ENCODE measurements at places on chromosomes 11 and 22.

DNA sequence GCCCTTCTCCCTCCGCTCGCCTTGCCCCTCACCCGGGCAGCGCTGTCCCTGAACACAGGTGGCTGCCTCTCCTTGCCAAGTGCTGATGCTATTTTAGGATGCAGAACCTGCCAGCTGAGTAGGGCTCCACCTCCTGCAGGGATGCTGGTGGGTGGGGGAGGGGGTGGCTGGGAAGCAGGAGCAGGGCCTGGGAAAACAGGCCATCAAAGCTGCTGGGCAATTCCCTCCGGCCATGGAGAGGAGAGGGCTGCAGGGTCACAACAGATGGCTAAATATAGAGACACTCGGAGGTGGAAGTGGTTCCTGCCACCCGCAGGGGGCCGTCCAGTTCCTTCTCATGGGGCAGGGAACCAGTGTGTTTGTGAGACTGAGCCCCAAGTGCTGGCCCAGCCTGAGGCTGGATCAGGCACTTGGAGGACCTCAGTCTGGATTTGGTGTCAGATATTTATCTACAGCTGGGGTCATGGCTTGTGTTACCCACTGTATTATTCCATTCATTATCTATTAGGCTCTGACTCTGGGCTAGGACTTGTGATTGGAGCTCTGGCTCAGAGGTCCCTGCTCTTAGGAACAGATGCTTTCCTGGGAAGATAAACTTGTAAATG is 59.6 kb downstream of the LRRC32 start:
- H3K27me3 ChIP-seq, result no peaks in the 10 kb centered on the region
- no peak overlapping the region for H3K4me3 ChIP-seq
- H3K36me3 ChIP-seq, result no peaks in the 10 kb centered on the region
- DNase-seq, result peak; percentile 64

DNA sequence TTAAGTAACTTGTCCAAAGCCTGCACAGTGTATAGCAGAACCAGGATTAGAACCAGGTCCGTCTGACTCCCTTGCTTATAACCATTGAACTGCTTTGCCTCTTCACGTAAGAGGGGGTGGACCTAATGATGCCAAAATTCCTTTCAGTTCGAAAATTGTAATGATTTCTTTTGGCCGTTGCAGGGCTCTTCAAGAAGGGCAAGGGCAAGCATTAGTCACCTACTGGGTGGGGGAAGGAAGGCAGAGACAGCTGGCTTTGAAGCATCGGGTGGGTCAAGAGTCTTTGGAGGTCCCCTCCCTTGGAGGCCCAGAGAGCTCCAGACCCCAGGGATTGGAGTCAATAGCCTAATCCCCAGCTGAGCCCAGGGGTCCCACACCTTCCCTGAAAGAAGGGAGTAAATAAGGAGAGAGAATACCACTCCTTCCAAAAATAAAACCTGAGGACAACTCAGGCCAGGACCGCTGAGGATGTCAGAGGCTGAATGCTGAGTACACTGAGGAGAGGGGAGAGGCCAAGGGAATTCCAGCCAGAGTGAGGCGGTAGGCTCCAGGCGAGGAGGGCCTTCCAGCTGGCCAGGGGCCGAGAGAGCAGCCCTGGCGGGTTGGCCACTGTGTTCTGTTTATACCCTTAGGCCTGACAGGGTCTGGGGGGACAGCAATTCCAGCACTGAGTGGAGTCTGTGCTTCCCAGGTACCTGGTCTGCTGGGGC is 14.1 kb downstream of the CREB3L1 start:
- no peaks in the 10 kb centered on the region for H3K27me3 ChIP-seq
- peaks cover 69% of the 10 kb centered on the region for H3K4me1 ChIP-seq
- DNase-seq, result no peak

DNA sequence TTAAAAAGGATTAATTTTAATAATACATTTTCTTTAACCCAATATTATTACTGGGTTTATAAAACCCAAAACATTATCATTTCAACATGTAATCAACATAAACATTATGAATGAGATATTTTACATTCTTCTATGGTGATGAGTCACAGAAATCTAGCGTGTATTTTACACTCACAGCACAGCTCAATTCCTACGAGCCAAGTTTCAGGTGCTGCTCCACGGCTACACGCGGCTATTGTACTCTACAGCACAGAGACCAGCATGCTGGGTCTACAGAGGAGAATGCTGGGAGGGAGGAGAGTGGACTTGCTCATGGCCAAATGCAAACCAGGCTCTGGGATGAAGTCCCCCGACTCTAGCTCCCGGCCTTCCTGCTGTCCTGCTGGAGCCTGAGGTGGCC is 72.0 kb upstream of the LMO1 start:
- no peaks in the 10 kb centered on the region for H3K36me3 ChIP-seq
- no peaks in the 10 kb centered on the region for H3K4me1 ChIP-seq
- no peak for DNase-seq
- no peak overlapping the region for H3K4me3 ChIP-seq
- no peaks in the 10 kb centered on the region for H3K27me3 ChIP-seq

DNA sequence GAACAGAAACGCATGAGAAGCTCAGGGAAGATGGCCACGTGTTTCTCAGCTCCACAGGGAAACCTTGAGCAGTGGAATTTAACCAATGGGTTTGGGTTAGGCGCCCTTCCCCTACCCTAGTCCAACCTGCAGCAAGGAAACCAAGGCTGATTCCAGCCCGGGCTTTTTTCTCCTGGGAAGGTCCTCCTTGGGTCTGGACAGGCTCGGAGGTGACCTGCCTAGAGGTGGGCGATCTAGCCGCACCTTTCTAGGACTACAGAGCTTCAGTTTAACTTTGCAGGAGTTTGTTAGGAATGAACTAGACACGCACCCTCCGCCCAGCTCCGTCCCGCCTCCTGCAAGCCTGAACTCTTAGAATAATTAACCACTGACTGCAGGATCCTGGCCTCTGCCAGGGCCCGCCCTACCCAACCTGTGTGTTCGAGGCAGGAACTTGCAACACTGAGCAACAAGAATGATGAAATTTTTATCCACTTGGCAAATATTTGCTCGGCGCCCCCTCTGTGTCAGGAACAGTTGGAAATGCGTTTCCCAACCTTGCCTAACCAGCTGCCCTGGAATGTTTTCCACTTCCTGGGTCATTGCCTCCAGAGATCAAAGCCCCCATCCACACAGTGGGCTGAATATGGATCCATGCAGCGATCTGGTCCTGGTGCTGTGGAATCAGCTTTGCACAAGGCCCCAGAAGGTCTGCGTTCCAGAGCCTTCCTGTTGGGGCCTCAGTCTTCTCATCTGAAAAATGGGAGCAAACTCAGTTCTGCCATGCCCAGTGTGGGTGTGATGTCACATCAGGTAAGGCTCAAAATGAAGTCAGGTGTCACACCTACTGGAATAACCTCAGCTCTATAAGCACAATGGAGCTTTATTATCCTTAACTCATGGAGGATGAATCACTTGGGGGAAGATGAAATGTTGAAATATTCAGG is 13.3 kb downstream of the MPST start:
- no peak overlapping the region for H3K27ac ChIP-seq
- DNase-seq, result no peak
- no peaks in the 10 kb centered on the region for H3K27me3 ChIP-seq
- peaks cover 16% of the 10 kb centered on the region for H3K4me1 ChIP-seq
- H3K4me3 ChIP-seq, result no peak overlapping the region
- peaks cover 16% of the 10 kb centered on the region for H3K36me3 ChIP-seq

DNA sequence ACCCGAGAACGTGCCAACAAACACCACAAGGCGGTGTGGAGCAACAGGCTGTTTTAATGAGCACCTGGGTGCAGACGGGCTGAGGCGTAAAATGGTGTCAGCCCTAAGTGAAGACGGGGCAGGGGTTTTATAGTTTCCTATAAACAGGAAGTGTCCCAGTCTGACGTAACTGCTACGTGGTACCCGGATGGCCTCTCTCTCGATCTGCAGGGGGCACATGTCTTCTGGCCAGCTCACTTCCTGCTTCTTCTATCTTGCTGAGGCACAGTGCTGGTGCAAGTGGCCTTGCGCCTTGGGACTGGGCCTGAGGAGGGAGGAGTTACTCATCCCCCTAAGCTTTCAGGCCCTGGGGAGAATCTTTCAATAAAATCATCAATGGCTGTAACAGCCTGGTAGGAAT is 20.9 kb downstream of the OOSP3 start:
- DNase-seq, result no peak
- H3K4me3 ChIP-seq, result no peak overlapping the region
- H3K4me1 ChIP-seq, result no peaks in the 10 kb centered on the region
- no peaks in the 10 kb centered on the region for H3K36me3 ChIP-seq
- H3K27me3 ChIP-seq, result no peaks in the 10 kb centered on the region

DNA sequence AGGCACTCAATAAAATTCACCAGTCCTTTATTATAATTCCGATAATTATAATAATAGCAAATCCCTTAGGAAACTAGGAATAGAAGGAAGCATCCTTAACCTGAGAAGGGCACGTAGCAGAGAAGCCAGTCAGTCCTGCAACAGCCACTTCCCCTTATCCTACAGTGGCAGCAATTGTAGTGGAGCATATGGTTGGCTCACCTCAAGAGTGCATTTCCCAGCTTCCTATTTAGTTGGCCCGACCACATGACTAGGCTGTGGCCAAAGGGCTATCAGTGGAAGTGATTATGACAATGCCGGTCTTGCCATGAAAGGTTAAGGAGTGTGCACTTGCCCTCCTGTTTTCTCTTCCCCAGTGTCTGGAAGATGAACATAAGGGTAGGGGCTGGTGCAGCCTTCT is 27.0 kb downstream of the TESMIN start:
- H3K27me3 ChIP-seq, result no peaks in the 10 kb centered on the region
- H3K4me3 ChIP-seq, result no peak overlapping the region
- no peaks in the 10 kb centered on the region for H3K36me3 ChIP-seq
- no peaks in the 10 kb centered on the region for H3K4me1 ChIP-seq
- no peak overlapping the region for H3K27ac ChIP-seq

DNA sequence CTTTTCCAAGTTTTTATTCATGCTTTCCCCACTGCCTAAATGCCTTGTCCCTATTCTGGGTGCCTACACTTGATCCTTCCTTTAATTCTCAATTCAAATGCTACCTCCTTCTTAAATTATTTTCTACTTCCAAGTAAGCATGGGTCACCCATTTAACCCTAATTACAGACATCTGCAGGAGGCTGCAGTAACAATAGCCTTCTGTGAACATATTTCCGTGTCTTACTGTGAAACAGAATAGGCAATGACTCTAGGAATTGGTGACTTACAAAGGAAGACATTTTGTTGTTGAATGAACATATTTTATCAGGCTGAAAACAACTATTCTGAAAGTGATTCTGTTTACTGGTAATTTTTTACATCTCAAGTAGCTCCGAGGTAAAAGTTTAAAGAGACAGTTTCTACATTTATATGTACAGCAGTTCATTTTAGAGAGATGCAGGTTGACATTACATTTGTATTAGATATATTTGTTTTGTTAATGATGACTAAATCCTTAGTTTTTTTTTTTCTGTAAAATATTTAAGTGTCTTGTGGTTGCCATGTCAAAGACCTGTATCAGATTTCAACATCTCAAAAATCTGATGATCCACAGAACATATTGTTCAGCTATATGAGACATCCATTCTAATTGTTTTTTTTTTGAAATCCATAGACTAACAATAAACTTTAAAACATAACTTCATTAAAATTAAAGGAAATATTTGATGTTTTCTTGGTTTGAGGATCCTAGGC is 316.8 kb downstream of the CASP12 start:
- DNase-seq, result no peak
- no peak overlapping the region for H3K27ac ChIP-seq
- H3K4me1 ChIP-seq, result no peaks in the 10 kb centered on the region
- no peak overlapping the region for H3K4me3 ChIP-seq
- H3K27me3 ChIP-seq, result no peaks in the 10 kb centered on the region
- H3K36me3 ChIP-seq, result no peaks in the 10 kb centered on the region

DNA sequence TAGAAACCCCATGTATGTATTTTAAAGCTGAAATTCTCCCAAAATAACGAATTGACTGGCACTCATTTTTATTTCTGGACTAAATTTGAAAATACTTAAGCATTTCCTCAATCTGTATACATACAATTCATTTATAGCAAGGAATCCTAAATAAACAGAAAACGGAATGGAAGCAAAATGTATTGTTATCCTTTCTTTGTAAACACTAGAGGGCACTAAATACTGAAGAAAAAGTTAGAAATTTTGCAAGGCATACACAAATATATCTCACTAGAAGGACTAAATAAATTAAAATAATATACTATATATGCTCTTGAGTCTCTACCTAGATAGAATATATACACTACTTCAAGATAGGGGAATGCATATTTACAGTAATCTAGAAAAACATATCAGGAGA is 23.1 kb upstream of the ANO5 start:
- no peaks in the 10 kb centered on the region for H3K36me3 ChIP-seq
- no peak overlapping the region for H3K27ac ChIP-seq
- H3K4me3 ChIP-seq, result no peak overlapping the region

DNA sequence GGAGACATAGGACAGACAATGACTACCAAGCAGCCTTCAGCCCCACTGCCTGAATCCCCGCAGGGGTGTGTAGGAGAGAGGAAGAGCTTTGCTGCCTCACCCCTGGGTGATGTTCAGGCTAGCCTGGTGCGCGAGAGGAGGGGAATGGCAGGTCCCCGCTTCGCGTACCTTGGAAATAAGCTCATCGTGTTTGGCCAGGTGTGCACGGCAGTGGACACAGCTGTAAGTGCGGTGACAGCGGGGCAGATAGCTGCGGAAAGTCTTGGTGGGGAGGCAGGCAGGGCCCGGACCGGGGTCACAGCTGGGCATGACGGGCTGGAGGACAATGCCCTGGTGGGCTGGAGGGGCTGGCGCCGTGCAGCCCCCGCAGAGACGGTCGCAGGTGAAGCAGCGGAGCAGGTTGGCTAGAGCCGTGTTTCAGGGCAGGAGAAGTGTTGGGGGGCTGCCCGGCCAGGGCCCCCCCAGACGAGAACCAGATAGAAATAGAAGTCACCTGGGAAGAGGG is 2.9 kb downstream of the YPEL4 start:
- no peaks in the 10 kb centered on the region for H3K27me3 ChIP-seq
- no peaks in the 10 kb centered on the region for H3K36me3 ChIP-seq
- no peak overlapping the region for H3K4me3 ChIP-seq
- peak overlapping the region; percentile 75 for H3K27ac ChIP-seq
- peaks cover 61% of the 10 kb centered on the region for H3K4me1 ChIP-seq
- DNase-seq, result no peak

GRCh38 chr22:31019191-31019930 is 50.3 kb downstream of the TUG1 start:
- no peaks in the 10 kb centered on the region for H3K4me1 ChIP-seq
- no peaks in the 10 kb centered on the region for H3K27me3 ChIP-seq
- H3K36me3 ChIP-seq, result no peaks in the 10 kb centered on the region
- no peak overlapping the region for H3K4me3 ChIP-seq

- no peak overlapping the region for H3K27ac ChIP-seq
- no peaks in the 10 kb centered on the region for H3K27me3 ChIP-seq
- H3K36me3 ChIP-seq, result no peaks in the 10 kb centered on the region
Observed at GRCh38 chr11:28900427-28900826, 792.2 kb downstream of the METTL15 start.

- no peak for DNase-seq
- H3K4me1 ChIP-seq, result no peaks in the 10 kb centered on the region
- H3K36me3 ChIP-seq, result no peaks in the 10 kb centered on the region
- H3K27ac ChIP-seq, result no peak overlapping the region
- H3K4me3 ChIP-seq, result no peak overlapping the region
Observed at GRCh38 chr11:45671246-45672171, 6.1 kb upstream of the CHST1 start.

GRCh38 chr11:46338988-46339666 is 8.1 kb upstream of the DGKZ start:
- peak overlapping the region; percentile 33 for H3K4me3 ChIP-seq
- peaks cover 26% of the 10 kb centered on the region for H3K4me1 ChIP-seq
- H3K27ac ChIP-seq, result peak overlapping the region; percentile 71
- DNase-seq, result no peak

- no peak for DNase-seq
- H3K4me3 ChIP-seq, result no peak overlapping the region
- no peaks in the 10 kb centered on the region for H3K4me1 ChIP-seq
- no peaks in the 10 kb centered on the region for H3K36me3 ChIP-seq
- H3K27ac ChIP-seq, result no peak overlapping the region
Observed at GRCh38 chr22:22122348-22123117, 122.1 kb upstream of the VPREB1 start.

Data from vagina (tissue), 2 donors.